Fibroblast of skin of abdomen (primary cell): ENCODE measurements at places on chromosomes 7 and 10.

DNA sequence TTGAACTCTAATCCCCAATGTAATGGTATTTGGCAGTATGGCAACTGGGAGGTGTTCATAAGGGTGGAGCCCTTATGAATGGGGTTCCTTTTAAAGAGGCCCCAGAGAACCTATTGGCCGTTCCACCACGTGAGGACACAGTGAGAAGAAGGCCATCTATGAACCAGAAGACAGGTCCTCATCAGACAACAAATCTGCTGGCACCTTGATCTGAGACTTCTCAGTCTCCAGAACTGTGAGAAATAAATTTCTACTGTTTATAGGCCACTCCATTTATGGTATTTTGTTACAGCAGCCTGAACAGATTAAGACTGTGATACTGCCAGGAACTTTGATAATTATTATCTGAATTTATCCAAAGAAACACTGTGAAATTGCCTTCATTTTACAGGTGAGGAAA, 132.3 kb downstream of the GLI3 start:
- no peak for DNase-seq

GRCh38 chr10:118729641-118730258, 25.0 kb downstream of the CACUL1 start:
- no peak for DNase-seq

- no peak for DNase-seq
These were observed 476.5 kb downstream of the TCERG1L start for GRCh38 chr10:130835068-130835467.

DNA sequence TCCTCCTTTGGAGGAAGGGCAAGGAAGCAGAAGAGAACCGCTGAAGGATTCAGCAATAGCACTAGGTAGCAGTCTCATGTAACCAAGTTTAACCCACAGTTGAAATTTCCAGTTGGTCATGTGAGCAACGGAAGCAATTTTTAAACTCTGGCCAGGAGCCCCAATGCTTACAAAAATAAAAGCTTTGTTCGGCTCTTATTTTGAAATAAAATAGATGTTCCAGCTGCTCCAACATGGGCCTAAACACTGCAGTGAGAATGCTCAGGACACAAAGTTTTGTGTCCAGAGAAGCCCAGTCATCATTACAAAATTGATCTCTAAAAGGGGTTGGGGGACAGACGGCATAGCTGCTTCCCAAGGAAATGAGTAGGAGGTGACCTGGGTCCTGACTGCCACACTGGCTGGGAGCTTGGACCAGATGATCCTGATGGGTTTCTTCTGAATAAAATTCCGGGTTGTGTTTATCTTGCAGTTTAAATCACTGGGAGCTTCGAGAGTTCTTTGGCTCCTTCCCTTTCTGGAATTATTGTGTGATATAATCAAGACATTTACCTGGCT, 452 bp upstream of the TMEM140 start:
- no peak for DNase-seq

- no peak for DNase-seq
These were observed 82.4 kb upstream of the BTBD16 start for GRCh38 chr10:122188706-122189105.

DNA sequence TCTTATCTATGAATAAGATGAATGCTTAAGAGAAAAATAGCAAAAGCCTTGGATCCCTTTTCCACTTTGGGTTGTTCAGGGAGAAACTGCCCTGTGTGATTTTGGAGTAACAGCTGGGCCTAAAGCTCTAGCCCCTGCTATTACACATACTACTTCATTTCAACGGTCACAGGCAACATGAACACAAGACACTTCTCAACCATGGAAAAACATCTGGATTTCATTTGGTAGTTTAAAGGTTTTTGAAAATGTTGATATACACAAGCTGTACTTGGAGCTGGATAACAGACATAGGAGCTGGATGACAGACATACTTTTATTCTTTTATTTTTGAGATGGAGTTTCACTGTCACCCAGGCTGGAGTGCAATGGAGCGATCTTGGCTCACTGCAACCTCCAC, 2.7 kb upstream of the CHUK start:
- DNase-seq, result peak; percentile 13

DNA sequence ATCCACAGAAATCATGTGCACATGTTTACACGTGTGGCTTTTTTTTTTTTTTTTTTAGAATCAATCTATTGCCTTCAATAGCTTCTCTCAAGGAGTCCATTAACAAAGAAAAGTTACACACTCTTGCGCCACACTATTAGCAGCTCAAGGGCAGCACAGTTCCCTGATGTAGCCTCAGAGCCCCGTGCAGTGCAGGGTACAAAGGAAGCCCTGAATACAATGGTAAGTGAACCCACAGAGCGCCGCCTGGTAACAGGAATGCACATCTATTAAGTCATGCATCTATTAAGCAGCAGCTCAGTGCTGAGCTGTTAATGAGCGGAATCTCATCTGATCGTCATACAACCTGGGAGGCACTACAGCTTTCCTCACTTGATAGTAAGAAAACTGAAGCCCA, 113.7 kb upstream of the PDLIM1 start:
- no peak for DNase-seq

DNA sequence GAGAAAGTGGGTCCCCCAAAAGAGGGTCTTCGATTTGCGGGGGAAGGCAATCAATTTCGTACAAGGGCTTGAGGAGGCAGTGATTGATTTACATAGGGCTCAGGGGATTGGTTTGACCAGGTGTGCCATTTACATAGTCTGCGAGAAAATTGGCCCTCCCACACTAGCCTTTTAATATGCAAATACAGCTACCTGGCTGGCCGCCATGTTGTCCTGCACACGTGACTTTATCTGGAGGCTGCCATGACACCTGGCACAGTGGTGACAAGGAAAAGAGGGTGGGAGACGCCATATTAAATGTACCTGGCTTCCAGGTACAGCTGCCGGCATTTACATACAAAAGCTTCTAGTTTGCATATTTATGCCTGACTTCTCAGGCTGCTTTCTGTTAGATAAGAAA, 1577.2 kb upstream of the LRRTM3 start:
- no peak for DNase-seq

- no peak for DNase-seq
These were observed 21.9 kb downstream of the STEAP1 start for GRCh38 chr7:90176195-90176594.

- DNase-seq, result no peak
These were observed 50.0 kb upstream of the KCNMA1 start for GRCh38 chr10:77687621-77688020.

DNA sequence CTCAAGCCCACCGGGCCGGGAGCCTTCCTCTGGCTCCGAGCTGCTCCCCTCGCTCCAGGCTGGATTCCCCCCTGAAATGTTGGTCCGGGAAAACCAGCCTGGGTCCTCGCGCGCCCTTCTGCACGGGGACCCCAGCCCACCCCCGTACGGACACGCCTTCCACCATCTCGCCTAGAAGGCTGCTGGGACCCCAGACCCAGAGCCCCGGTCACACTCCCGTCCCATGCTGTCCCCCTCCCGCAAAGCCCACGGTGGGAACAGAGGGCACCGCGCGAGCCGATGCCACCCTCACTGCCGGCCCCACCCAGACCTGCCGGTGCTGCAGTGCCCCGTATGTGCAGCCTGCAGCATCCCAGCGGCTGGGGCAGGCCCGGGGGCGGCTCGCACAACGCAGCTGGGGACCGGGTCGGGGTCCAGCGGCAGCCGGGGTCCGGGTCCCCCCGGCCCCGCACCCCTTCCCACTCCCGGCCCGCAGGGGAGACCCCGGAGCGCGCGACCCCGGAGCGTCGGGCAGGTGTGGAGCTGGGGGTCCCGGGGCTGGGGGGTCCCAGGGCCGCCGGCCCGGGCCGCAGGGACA, 871 bp downstream of the SPOCK2 start:
- no peak for DNase-seq

GRCh38 chr7:73891178-73891885, 30.4 kb downstream of the TMEM270 start:
- DNase-seq, result no peak

- no peak for DNase-seq
These were observed 32.3 kb downstream of the ATRNL1 start for GRCh38 chr10:115125505-115125904.

DNA sequence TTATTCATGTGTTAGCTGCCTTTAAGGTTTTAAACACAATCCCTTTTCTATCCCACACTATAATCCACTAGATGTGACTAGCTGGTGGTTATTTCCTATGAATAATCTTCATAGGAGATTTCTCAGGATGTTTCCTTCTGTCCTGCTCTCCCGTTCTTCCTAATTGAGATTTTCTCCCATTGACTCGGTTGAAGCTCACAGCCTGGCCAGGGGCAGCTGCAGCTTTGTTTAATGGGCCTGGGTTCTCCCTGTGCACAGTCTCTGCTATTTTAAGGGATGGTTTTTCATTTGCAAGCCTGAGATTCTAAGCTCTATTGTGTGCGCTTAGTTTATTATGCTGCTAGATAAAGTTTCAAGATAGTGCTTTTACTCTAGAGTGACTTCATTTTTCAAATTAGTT, 283.4 kb upstream of the AOAH start:
- DNase-seq, result no peak

- no peak for DNase-seq
These were observed 389.6 kb upstream of the PRKCQ start for GRCh38 chr10:6969659-6970058.

GRCh38 chr10:19451356-19451755, 364.9 kb upstream of the PLXDC2 start:
- no peak for DNase-seq

- DNase-seq, result no peak
These were observed 37.5 kb downstream of the BPGM start for GRCh38 chr7:134684165-134684564.

GRCh38 chr10:17113346-17113745, 16.3 kb downstream of the CUBN start:
- DNase-seq, result no peak

DNA sequence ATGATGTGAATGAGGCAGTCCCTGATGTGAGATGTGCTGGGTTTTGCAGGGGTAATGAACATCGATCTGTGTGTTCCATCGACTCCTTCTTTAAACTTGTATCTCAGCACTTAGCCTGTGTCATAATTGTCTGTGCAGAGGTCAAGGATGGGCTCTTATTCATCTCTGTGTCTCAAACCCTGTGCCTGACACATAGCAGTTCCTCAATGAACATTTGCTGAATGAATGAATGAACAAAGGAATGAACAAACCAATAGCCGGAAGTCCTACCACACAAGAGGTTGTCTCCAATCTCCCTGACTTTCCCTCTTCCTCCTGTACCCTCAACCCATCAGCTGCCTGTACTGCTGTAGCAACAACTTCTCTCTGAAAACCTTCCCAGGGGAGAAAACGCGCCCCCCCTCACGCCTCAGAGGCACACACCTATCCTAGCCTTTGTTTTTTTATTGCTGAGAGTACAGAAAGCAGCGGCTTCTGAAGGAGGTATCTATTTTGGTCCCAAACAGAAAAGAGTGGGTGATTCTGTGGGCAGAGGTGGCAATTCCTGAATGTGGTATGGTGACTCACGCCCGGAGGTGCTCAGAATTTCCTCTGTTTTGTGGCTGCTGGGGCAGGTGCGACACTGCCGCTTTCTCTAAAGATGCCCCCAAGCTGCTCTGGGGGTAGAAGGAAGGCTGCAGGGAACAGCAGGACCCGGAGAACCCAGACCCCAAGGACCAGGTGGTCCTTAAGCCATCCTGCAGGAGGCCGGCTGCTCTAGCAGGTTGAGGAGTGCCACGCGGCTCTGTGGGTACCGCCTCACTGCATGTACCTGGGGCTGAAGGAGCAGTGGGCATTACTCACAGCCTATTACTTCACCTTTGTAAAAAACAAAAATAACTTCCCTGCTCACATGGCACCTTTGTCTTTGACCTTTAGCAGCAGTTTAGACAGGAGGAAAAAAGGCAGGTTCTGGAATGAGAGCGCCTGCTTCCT, 9.6 kb downstream of the IL2RA start:
- DNase-seq, result no peak

GRCh38 chr10:74922921-74923320, 96.5 kb downstream of the KAT6B start:
- DNase-seq, result no peak

GRCh38 chr10:44913350-44914081, 2.4 kb downstream of the TMEM72 start:
- DNase-seq, result no peak

GRCh38 chr10:26445411-26446031, 7.4 kb downstream of the APBB1IP start:
- no peak for DNase-seq

- DNase-seq, result no peak
These were observed 504.6 kb downstream of the SORCS3 start for GRCh38 chr10:105145711-105146110.

DNA sequence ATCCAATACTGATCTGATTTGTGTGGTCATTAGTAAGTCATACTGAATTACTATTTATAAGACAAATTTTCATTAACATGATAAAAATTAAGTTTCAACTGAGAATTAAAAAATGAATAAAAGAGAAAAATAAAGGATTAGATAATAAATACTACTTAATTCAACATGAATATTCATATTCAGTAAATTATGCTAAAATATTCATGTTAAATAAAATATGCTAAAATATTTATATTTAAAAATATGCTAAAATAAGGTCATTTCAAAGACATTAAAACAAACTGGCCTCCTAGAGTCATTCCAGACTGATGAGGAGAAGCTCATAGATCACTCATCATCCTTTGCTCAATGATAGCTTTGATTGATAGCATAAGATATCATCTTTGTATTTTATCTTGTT, 16.7 kb upstream of the TMEM106B start:
- DNase-seq, result no peak

GRCh38 chr7:154451480-154452457, 399.6 kb downstream of the DPP6 start:
- no peak for DNase-seq

DNA sequence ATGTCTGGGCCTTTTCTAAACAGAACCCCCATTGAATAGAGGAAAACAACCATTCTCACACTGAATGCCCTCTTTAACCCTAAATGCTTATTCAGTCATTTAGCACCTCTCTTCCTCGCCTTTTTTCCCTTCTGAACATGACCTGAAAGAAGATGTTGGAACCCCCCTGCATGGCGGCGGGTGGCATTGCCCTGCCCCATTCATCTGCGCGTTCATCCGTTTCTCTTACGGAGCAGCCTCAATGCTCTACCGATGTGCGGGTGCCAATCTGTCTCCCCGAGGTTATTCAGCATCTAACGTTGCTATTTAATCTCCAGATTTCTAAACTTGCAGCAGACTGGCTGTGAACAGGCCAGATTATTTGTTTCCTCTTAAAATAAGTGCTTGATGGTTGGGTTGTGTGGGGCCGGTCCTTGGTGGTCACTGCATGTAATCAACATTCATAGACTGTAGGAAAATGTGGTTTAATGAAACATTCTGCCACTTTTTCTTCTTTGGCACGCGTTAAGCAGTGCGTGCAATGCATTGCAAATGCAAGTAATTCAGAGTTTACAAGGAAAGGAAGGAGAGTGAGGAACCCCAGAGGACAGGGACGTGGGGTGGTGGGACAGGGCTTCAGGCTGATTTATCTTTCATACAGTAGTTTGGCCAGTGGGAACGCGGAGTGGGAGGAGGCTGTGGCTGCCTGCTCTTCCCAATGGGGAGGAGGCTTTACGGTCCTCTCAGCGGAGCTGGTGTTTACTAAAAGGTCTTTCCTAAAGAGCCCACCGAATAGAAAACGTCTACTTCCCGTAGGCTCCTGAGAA, 286.7 kb downstream of the DPP6 start:
- DNase-seq, result no peak

- no peak for DNase-seq
These were observed 30.5 kb downstream of the BICC1 start for GRCh38 chr10:58543141-58543540.
